ENCODE measurements at places on chromosomes 4 and X.
A peak's percentile ranks its signal among the peaks of the same experiment; 100 is the strongest.

- peak; percentile 25 for DNase-seq
Observed at GRCh38 chr4:74449571-74450297, 4.8 kb downstream of the AREG start.

- no peak for DNase-seq
Observed at GRCh38 chr4:143344774-143345173, 8.1 kb downstream of the GAB1 start.

GRCh38 chr4:19809989-19810388, 441.7 kb upstream of the SLIT2 start:
- no peak for DNase-seq

- DNase-seq: no peak
Observed at GRCh38 chr4:8738471-8738931, 133.1 kb downstream of the HMX1 start.

DNA sequence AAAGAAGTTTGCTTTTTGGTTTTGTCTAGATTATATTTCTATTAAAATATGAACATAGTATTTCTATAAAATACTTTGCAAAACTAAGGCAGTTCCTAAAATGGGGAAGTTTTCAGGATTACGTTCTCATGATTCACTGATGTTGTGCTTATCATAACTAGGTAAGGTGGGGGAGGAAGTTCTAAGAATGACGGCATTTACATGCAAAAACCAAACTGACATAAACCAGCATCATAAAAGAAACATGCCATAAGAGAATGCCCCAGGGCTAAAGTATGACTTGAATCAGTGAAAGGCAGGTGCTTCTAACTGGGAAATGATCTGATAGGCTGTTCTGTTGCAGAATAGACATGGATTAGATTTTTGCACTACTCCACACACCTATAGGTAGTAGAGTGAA, 204.7 kb upstream of the JADE1 start:
- DNase-seq: peak; percentile 80

DNA sequence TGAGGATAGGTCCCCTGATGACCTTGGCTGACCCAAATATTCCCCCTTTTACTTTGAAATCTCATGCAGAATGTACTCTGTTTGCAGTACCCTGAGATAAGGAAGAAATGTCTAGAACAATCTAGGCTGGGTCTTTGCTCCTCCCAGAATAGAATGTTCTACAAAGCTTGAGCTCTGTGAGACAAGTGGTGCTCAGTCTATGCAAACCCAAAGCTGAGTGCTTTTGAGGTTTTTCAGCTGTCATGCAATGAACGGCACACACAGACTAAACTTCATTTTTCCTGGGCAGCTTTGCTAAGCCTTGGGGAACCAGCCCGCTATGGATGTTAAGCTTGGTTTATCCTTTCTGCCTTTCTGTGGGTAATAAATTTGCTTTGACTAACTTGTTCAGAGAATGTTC, 513.6 kb downstream of the FAT4 start:
- DNase-seq: no peak

GRCh38 chr4:176791591-176792325, 964 bp downstream of the VEGFC start:
- DNase-seq: no peak

DNA sequence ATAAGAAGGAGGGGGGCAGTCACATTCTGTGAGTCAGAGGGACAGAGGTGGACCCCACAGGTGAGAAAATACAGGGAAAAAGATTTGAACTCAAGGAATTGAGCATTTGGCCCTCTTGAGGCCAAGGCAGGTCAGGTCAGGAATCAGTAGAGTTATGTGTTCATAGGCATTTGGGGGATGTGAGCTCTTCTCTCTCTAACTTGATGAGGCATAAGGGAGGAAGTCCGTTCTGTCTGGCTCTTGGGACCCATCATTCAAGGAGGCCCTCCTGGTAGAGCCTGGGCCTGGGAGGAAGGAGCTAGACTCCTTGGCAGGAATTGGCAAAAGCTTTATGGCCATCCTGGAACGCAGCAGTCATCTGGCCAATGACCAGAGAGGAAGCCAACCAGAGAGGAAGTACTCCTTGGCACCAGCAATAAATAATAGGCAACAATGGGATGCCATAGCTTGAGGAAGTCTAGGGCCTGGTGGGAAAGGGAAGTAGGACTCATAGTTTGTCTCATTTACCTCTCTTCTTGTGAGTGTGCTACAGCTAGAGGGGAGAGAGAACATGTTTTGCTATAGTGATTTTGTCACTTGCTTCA, 53.0 kb downstream of the MSN start:
- DNase-seq: no peak

- no peak for DNase-seq
Observed at GRCh38 chr4:82705928-82706300, 92.7 kb downstream of the SCD5 start.
